ENCODE measurements at places on chromosomes 12 and 14.

GRCh38 chr14:103504991-103505565 is 17.6 kb downstream of the CKB start:
- no peak for DNase-seq

DNA sequence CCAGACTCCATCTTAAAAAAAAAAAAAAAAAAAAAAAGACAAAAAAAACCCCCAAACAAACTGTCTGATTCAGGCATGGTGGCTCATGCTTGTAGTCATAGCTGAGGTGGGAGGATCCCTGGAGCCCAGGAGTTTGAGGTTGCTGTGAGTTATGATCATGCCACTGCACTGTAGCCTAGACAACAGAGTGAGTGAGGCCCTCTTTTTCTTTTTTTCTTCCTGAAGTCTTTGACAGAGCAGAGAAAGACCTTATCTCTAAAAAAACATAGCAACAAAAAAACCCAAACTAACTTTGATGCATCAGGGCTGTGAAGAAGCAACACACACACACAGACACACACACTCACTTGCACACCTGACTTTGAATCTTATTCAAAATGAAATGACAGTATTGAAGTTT is 7.7 kb upstream of the AMN1 start:
- no peak for DNase-seq

- no peak for DNase-seq
Measured at GRCh38 chr12:104959335-104959841, 1.3 kb upstream of the SLC41A2 start.

GRCh38 chr12:19574601-19575000 is 135.3 kb downstream of the AEBP2 start:
- no peak for DNase-seq

DNA sequence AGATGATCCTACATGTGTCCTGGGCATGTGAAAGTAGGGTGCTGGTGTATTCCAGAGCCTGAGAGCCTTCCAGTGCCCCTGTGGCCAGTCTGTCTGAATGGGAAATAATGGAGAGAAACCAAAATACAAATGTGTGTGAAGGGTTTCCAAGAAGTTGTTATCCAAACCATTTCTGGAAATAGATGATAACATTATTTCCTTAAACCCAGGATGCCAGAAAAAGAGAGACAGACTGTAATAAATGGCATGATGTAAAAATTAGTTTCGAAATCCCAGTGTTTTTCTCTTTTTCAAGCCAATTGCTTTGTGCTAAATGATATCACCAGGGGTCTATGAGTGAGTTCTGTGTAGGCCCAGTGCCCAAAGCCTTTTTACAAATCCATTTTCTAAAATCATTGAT is 175.3 kb downstream of the PHLDA1 start:
- DNase-seq = no peak

DNA sequence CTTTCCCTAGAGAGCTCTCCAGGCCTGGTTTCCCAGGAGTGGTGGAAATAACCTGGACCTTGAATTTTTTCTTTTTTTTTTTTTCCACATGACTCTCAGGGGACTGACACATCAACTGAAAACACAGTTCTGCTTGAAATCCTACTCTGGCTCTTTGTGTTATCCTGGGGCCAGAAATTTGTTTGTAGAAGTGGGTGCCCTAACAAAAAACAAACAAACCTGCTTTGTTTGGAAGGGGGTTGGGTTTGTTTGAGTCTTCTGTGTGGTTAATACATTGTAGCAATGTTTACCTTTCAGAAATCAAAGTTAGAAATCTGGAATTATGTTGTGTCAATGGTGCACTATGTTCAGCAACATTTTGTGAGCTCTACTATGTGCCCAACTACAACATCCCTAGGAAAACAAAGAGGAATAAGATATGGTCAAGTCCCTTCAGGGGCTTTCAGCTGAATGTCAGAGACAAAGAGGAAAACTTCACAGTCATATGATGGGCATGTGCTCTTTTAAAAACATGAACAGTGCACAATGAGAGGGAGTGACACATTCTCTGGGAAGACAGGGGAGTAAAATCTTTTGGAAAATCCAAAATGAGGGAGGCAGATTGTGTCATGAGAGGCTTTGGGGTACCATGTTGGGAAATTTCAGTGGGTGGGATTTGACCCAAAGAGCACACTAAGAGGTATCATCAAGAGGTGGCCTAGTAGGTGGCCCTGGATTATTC is 1.5 kb upstream of the IGF1 start:
- DNase-seq = no peak

GRCh38 chr14:37198907-37199306 is 1.2 kb downstream of the MIPOL1 start:
- DNase-seq = no peak

DNA sequence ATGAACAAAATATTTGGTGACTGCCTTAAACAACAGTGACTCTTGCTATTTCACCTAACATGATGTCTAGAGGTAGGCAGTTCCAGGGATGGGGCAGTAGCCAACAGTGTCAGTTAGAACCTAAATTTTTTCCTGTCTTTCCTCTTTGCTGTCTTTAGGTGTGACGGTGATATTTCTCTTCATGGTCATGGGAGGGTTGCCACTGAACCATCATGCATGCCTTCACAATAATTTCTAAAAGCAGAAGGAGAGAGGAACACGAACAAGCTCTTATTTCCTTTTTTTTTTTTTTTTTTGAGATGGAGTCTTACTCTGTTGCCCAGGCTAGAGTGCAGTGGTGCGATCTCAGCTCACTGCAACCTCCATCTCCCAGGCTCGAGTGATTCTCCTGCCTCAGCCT is 2.4 kb downstream of the CCDC63 start:
- no peak for DNase-seq

GRCh38 chr14:69327507-69327906 is 67.5 kb downstream of the GALNT16 start:
- no peak for DNase-seq

- DNase-seq = no peak
Measured at GRCh38 chr12:43694879-43695278, 63.7 kb downstream of the PUS7L start.

Measured in NCI-H2081 (cell line).